ENCODE measurements at places on chromosomes 12 and 14.

DNA sequence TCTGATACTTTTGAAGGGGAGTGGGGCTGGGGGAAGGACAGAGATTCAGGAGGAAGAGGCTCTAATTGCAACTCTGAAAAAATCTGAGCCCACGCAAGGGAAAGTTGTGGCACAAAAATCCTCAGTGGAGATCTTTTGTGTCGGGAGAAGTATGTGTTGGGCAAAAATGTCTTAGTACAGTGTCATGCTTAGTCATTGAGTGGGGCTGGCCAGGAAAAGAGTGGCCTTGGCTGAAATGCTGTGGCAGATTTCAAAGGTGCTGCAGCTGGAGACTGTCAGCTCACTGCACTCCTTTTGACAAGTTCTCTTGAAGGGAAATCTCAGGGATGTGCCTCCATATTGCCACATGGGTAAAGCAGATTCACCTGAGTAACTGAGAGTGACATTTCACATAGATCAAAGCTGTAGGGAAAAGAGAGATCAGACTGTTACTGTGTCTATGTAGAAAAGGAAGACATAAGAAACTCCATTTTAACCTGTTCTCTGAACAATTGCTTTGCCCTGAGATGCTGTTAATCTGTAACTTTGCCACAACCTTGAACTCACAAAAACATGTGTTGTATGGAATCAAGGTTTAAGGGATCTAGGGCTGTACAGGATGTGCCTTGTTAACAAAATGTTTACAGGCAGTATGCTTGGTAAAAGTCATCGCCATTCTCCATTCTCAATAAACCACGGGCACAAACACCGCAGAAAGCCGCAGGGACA lies 36.0 kb upstream of the GLIPR1 start:
- DNase-seq: no peak

DNA sequence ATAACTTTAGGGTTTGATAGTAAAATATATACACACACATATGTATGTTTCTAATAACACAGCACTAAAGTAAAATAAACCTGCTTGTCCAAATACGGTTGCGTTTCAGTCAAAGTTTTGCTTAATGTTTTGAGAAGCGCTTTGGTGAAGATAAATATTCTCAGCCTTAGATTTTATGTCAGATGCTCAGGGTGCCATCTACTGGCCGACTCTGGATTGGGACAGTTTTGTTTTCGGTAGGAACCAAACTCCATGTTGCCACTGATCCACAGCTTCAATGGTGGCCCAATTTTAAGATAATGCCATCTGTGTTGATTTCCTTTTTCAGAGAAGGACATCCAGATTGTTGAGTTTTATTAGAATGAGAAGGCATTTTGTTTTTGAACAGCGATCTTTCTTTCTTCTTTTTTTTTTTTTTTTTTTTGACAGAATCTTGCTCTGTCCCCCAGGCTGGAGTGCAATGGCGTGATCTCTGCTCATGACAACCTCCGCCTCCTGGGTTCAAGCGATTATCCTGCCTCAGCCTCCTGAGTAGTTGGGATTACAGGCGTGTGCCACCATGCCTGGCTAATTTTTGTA lies 43.1 kb downstream of the LLPH start:
- DNase-seq: peak; percentile 25

GRCh38 chr12:98374007-98374406 lies 141.4 kb upstream of the TMPO start:
- DNase-seq: no peak

GRCh38 chr14:101181446-101182313 lies 278.2 kb upstream of the RTL1 start:
- no peak for DNase-seq

DNA sequence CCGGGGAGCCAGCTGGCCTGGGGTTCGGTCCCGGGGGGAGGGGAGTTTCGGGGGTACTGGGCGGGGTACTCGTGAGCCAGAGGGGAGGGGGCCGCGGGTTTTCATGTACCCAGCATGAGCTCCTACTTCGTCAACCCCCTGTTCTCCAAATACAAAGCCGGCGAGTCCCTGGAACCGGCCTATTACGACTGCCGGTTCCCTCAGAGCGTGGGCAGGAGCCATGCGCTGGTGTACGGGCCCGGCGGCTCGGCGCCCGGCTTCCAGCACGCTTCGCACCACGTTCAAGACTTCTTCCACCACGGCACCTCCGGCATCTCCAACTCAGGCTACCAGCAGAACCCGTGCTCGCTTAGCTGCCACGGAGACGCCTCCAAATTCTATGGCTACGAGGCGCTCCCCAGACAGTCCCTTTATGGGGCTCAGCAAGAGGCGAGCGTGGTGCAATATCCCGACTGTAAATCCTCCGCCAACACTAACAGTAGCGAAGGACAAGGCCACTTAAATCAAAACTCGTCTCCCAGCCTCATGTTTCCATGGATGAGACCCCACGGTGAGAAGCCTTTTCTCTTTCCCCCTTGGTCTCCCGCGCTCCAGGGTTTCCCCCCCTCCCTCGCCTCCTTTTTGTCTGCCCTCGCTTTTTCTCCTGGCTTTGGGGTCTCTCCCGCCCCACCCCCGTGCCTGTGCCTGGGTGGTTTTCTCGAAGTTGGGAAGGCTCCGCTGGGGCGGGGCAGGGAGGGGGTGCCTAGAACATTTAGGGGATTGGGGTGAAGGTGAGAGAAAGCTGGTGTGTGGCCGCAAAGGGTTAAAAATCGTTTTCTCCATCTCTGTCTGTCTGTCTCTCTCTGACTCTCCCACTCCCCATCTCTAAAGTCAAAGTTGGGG lies 627 bp downstream of the HOXC8 start:
- no peak for DNase-seq

DNA sequence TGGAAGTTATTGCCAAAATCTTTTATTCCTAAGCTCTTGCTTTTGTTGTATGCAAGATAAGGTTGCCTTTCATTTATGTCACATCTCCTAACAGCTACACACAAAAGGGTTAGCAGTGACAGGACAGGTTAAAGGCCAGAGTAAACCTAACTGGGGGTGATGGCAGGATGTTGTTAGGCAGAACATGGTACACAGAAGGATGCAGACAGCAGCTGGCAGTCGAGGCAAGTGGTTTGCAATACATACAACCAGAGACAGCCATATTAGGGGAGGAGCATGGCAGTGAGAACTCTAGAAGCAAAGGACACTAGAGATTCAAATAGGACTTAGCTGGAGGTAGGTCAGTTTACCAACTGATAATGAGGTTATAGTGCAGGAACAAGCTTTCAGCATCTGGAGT lies 2.7 kb upstream of the ABCD2 start:
- DNase-seq: no peak

GRCh38 chr12:43179486-43179885 lies 372.5 kb downstream of the ADAMTS20 start:
- DNase-seq: no peak

DNA sequence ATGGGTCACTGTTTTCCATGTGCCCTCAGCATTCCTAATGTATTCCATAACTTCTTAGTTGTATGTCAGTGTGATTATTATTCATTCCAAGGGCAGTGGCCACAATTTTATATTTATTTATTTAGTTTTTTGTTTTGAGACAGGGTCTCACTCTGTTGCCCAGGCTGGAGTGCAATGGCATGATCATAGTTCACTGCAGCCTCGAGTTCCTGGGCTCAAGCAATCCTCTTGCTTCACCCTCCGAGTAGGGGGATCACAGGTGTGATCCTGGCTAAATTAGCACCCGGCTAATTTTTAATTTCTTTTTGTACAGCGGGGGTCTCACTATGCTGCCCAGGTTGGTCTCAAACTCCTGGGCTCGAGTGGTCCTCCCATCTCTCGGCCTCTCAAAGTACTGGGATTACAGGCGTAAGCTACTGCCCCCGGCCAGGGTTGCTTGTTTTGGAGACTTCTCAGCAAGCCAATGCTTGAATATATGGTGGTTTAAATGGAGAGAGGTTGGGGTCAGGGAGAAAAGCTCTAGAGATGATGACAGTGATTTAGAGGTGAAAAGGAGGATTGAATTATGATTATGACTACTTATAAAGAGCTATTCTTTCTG lies 7.6 kb downstream of the GPRC5A start:
- no peak for DNase-seq

GRCh38 chr12:128916425-128916824 lies 63.1 kb downstream of the GLT1D1 start:
- no peak for DNase-seq

DNA sequence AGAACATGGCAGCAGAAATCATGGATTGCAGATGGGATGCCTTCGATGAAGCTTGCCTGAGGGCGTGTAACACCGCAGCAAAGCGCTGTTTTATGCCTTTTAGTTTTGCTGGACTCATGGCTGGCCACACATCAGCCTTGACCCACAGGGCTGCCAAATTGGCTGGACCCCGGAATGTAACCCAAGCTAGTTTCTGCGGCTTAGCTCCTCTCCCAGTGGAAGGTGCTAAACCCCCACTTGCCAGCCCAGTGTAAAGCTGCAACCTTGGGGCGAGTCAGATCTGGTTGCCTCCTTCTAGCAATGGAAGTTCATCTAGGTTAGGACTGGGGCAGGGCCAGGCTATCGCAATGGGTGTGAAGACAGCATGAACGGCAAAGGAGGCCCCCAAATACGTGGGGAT lies 38.3 kb downstream of the MEG3 start:
- DNase-seq: no peak

DNA sequence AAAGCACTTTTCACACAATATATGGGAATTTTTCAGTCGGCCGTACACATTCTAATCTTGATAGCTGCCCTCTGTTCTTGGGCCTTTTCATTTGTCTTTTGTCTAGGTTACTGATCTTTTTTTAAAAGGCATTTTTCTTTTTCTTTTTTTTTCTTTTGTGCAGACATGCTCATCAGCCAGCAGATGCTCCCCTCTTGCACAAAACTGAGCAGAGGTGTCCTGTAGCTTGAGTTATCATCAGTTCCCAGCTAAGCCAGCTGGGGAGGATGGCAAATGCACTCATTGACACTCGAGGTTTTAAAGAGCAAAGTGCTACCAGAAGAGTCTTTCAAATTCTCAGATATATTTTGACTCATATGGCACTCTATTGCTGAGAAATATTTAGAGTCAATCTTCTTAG lies 913.9 kb upstream of the SEL1L start:
- DNase-seq: no peak

DNA sequence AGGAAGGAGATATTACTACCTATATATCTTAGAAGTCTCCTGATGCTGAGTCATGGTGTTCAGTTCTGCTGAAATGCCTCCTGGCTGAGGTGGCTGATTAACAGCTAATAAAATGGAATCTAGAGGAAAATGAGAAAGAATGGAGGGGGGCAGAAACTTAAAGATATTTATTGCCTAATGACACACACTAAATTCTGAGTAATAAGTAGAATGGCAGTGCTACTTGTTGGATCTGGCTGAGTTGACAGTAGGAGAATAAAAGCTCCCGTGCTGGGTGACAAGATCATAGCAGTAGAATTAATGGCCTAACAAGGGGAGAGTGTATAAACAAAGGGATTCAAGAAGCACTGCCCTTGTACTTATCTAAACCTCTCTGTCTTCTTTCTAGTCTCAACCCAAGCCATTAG lies 137.5 kb downstream of the CNTN1 start:
- DNase-seq: no peak

DNA sequence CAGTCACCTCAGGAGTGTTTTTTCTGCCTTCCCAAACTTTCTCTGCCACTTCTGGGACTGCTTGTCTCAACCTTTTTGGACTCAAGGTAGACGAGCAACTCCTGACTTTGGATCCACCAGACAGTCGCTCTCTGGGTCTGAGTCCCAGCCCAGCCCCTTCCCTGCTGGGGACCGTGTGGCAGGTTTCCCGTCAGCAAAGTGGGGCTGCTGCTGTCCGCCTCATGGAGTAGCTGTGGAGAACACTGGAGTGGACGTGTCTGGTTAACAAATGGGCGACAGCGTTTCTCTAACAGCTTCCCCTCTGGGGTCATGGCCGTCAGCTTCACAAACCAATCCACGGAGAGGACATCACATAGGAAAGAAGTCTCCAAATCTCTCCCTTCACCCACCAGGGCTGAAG lies 54.8 kb downstream of the KCTD10 start:
- DNase-seq: no peak

DNA sequence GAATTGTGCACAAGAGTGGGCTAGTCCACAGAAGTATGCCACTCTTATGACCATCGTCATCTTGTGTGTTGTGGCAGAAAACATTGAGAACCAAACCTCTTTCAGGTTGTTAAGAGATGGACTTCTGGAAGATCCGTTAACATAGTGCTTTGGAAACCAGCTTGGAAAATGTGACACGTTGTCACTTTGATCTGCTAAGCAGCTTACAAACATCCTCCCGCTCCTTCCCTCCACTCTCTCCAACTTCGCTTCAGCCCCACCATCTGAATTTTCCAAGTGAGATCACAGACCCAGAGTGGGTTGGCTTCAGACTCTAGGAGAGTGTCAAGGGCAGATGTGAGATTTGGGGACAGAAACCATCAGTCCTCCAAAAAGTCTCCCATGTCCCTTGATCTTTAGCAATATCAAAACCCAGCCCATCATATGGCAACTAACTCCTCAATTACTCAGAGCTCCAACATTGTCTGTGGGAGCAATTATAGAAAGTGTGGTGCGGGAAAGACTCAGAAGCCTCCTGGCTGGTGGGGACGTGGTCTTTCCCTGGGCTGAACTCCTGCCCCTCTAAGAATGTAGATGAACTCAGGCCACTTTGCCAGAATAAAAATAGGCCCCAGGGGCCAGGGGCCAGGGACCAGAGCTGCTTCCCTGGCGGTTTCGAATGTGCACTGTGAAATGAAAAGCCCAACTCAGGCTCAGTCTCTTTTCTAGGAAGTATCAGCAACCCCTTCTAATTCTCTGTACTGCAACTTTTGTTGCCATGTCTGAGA lies 129.5 kb downstream of the SLC38A6 start:
- no peak for DNase-seq
